Fibroblast of skin of right quadriceps (primary cell): ENCODE measurements at places on chromosomes 16 and 17.
A peak's percentile ranks its signal among the peaks of the same experiment; 100 is the strongest.

- peak; percentile 20 for DNase-seq
These were observed 939 bp upstream of the WDR90 start for GRCh38 chr16:648071-648780.

DNA sequence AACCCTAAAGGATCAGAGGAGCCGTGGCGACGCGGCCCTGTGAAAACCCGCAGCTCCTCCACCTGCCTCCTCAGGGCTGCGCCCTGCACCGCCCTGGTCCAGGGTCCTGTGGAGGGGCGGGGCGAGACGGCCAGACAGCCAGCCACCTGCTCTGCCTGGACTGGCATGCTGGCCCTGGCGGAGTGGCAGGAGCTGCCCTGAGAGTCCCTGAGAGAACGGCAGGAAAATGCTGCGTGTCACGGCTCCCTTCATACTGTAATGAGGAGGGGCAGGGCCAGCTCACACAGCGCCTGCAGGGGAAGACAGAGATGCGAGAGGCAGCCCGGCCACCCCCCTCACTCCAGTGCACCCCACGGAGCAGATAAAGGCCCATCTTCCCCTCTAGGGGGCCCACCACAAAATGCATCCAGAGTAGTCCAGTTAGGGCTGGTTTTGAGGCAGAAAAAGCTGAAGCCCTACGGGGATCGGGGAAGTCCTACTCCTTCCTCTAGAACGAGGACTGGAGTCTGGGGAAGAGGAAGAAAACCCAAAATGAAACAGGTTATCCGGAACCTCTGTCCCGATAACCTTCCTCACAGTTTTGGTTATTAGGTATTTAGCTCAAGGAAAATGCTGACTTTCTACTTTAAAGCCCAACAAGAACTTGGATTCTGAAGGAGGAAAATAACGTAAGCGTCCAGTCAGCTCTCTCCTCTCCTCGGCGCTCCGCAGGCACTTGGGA lies 97.6 kb upstream of the DNAH17 start:
- no peak for DNase-seq

GRCh38 chr16:5315914-5316313 lies 218.3 kb upstream of the EEF2KMT start:
- no peak for DNase-seq

DNA sequence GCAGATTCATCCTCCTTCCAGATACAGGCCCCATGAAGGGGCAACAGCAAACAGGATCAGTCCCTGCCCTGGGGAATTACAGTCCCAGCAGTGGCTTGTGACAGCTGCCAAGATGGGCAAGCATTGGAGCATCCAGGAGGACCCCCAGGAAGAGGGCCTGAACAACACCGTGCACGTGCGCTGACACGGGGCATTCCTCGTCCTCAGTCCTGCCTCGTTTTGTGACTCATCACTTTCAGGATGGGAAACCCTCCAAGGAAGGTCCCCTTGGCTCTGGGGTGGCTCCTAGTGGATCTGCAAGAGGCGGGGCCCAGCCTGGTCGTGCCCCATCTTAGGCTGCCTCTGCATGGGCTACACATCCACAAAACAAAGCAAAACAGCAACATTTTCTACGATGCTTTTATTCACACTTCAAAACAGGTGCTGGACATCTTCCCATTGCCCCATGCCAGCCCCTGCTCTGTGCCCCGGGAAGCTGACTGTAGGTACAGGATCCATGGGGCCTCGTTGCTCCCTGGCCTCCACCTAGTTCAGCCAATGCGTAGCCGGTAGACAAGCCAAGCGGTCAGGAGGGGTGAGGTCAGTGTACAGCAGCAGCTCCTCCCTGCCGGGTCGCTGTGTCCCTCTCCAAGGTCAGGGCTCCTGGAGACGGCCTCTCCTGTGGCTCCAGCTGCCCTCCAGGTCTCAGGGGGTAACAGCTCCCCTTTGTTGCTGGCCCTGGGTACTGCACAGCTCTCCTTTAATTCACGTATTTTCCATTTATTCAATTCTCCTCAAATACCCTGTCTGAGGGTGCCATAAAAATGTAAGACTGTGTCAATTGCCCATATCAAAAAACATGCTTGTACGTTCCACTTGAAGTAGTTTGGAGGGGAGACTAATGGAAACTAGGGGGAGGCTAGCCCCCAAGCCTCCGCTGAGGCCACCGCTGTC lies 32.2 kb downstream of the ACTG1 start:
- DNase-seq, result peak; percentile 83

GRCh38 chr16:17160920-17161431 lies 309.8 kb downstream of the XYLT1 start:
- no peak for DNase-seq

- no peak for DNase-seq
These were observed 55.5 kb downstream of the HS3ST4 start for GRCh38 chr16:25747160-25747758.

DNA sequence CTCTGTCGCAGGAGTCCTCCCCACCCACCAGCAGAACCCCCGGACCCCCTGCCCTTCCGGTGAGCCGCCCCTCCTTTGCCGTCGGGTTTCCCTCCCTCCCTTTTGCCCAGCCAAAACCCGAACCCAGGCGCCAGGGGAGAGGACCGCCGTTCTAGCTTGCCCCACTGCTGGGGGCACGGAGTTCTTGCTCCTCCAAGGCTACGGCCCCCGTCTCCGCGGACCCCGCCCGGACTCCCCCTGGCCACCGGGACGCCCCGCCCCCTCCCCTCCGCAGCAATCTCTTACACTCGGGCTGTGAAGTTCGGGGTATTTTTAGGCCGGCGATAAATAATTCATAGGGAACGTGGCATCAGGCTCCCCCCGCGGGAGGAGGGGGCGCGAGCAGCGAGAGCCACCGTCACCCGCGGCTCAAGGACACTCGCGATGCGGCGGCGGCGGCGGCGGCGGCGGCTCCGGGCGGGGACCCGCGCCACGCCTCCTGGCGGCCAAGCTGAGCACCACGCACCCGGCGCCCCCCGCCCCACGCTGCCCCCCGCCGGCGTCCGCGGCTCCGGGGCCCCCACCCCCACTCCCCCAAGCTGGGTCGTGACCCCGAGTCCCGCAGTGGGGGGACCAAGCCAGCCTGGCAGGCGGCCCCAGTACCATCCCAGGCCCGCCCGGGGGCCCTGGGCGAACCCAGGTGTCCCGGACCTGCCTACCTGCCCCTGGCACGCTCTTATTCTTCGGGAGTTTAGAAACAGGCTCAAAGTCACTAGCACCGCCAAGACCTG lies at the start of gene GRIN2C:
Gene GRIN2C, minus strand, starts transcription at position 427 of the 770 bp plus-strand sequence. CDS start 4,793 bp downstream, outside the sequence.
- DNase-seq, result no peak

DNA sequence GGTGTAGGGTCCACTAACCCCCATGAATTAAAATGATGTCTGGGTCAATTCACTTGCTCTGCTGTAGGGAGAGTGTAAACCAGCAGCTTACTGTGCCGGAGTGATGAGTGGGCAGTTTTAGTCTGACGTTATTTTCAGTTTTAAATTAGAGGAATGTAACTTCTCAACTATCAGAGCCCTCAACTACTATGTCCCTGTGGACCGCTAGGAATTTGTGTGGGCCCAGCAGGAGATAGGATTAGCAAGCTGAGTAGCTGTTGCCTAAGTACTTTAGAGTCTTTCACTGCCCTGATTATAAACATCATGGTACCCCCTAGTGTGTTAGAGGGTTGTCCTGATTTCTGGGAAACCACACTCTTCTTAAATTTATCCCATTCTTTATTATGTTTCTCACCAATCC lies 11.4 kb downstream of the MARVELD3 start:
- DNase-seq, result peak; percentile 90

GRCh38 chr16:2447920-2448583 lies 11.9 kb upstream of the TEDC2 start:
- DNase-seq, result no peak

DNA sequence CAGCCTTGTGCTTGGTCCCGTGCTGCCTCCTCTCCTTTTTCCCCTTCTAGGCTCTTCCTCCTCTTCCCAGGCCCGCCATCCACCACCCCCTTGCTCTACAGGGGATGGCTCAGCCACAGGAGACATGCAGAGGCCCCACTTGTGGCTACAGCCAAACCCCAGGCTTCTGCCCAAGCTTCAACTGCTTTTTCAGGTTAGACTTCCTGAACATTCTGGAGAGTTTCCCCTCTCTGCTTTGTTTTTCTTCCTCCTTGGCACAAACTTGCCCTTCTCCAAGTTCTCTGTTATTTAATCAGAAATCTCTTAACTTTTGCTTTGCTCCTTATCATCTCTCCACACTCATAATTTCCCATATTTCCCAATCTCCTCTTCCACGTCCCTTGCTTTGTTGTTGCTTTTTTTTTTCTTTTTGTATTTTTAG lies 18.3 kb upstream of the HAS3 start:
- DNase-seq, result no peak

DNA sequence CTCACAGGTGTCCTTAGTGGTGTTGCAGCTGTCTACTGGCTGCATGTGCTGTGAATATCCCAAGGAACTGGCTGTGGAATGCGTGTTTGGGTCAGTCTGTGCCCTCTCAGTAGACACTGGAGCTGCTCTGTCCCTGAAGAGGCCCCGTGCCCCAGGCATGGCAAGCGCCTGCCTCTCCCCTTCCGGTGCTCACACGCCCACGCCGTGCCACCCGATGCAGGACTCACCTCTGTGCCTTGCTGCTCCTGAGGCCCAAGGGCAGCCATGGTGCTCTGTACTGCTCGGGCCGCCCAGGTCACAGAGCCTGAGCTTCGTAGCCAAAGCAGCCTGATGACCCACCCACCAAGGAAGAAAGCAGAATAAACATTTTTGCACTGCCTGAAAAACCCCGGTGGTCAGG lies 10.0 kb downstream of the RGS11 start:
- DNase-seq, result no peak

DNA sequence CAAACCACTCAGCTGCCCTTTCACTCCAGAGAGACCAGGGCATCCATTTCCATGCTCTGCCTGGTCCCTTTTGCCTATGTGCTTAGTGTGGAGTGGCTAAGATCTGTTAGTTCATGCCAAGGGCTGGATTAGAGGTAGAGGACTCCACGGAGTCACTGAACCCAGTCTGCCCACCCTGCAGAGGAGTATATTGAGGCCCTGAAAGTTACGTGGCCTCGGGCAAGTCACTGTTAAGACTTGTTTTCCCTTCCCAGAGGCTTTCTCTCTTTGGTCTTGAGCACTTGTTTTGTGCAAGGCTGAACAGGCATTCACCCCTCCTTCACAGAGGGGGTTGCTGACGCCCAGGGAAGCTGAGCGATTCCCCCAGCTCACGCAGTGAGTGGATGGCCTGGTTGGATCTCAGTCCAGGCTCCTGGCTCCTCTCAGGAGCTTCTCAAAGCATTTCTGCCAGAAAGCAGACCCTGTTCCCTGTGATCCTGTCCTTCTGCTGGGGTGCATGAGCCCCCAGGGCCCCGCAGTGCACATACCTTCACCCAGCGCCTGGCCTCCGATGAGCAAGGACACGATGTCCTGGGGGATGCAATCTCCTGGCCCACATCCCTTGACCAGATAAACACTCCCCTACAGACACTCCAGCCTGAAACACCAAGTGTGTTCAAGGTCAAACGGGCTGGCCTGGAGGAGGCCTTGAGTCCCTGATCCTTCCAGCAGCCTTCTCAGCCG lies 153.4 kb upstream of the GSE1 start:
- DNase-seq, result no peak

- no peak for DNase-seq
These were observed 7.5 kb downstream of the CCL4 start for GRCh38 chr17:36111068-36111490.

DNA sequence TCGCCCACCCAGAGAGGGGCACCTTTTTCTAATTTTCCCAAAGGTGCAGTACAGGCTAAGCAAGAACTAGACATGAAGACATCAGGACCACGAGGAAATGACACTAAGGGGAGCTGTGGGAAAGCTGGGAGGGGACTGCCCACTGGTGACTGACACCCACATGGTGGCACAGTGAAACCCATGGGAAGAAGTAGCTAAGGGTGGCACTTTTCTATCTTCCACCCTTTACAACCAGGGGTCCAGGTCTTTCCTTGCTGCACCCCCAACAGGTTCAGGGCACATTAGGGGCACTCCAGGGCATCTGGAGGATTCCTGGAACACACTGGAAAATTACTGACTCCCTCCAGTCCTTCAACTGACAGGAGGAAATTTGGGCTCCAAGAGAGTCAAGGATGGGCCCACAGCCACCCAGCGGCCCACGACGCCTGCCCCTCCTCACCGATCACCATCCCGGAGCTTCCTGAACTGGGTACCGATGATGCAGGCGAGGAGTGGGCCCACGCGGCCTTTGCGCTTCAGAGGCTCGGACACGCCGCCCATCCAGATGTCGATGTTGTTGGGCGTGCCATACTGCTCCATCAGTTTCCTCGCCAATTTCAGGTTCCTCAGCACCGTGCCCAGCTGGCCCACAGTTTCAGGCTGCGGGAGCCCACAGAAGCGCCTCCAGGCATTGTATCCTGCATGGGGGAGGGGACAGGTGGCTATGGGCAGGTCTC lies 9.4 kb downstream of the MPO start:
- DNase-seq, result no peak

- no peak for DNase-seq
These were observed 21.5 kb downstream of the TAT start for GRCh38 chr16:71555230-71555891.

DNA sequence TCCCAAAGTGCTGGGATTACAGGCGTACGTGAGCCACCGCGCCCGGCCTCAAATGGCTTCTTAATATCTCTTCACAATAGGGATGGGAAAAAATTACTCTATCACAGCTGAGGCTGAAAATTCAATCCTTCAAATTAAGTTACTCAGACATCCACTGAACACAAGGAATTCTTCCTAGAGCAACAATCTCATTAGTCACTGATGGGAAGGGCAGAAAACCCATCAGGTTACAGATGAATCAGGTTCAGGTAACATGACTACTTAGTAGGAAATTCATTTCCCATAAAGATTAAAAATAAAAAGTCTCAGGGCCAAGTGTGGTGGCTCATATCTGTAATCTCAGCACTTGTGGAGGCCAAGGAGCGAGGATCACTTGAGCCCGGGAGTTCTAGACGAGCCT lies 42.5 kb upstream of the ABR start:
- no peak for DNase-seq

- no peak for DNase-seq
These were observed 3.3 kb upstream of the PITPNA start for GRCh38 chr17:1565877-1566276.

- no peak for DNase-seq
These were observed 940.5 kb downstream of the CDH11 start for GRCh38 chr16:64181271-64181925.
